Pons (tissue), 1 donor: ENCODE measurements at places on chromosomes 5 and 9.

- DNase-seq, result no peak
Observed at GRCh38 chr9:78606001-78606379, 309.1 kb downstream of the PSAT1 start.

DNA sequence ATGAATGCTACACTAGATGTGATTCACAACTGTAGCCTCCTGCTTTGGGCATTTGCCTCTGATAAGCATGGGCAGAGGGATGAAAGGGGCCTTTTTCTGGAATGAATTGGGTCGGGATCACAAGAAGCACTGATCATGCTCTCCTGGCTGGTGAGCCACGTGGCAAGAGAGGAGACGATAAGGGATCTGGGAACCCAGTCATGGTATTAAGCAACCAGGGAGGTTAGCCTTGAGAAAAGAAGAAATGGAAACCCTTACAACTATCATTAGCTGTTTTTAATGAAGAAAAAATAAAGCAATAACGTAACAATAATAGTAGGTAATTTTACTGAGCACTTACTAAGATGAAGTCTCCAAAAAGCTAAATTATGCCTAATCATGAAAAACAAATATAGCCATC lies 50.0 kb upstream of the RAI14 start:
- no peak for DNase-seq

GRCh38 chr5:65440456-65440855 lies 41.3 kb downstream of the ADAMTS6 start:
- DNase-seq, result no peak

- no peak for DNase-seq
Observed at GRCh38 chr5:10989577-10990263, 228.7 kb upstream of the DAP start.

DNA sequence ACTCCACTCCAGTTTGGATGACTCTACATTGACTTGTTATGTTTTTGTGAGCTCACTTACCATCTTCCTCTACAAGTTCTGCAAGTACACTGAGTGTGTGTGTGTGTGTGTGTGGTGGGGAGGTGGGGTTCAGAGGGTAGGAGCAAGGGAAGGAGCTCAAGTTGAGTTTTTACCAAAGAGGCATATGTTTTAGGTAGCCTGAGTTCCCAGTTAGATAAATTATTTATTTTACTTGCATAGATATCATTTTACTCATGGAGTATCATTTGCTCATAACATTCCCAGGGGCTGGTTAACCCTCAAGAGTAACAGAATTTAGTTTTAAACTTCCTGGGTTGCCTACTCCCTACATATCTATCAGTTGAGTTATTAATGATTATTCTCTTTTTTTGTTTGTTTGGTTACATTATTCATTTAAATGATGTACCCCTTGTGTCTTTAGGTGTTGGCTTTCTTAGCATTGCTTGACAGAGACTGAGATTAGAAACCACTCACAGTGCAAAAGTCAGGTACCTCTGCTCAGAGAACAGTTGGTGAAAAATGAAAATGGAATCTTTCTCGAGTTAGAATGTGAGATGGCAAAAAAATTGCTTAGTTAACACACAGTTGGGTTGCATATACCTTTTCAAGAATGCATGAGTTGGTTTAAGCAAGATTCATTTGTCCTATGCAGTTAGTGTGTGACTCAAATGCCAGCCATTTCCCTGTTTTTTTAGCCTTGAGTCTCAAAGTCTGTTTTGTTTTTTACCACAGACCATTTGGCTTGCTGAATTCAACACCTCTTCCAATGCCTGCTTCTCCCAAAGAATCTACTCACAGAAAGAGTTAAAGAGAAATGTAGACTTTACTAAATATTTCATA lies 29.2 kb downstream of the TNFSF8 start:
- no peak for DNase-seq

- DNase-seq, result no peak
Observed at GRCh38 chr5:64164166-64164565, 1.5 kb upstream of the RNF180 start.

DNA sequence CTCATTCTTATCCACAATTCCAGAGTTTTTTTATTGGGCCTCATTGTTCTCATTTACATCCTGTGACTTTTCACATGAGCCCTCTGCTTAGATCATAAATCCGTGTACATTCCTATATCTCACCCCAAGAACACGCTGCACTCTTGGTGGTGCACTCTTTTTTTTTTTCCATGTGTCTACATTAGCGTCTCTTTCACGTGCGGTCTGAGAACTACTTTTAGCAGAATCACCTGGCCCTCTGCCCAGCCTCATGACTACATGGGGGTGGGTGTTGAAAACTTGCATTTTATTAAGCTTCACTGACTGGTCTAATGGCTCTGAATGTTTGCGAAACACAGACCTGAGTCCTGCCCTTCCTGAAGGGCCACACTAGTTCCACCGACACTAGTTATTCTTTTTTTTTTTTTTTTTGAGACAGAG lies 18.6 kb downstream of the C9orf57 start:
- DNase-seq, result no peak

DNA sequence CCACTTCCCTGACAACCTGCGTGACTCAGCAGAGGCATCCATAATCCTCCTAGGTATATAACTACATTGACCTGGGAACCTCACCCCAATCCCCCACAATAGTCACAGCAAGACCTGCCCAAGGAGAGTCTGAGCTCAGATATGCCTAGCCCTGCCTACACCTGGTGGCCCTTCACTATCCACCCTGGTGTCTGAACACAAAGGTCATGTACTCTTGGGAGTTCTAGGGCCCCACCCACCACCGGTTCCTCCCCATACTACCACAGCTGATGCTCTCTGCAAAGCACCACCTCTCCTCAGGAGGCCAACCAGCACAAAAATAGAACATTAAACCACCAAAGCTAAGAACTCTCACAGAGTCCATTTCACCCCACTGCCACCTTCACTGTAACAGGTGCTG lies 34.8 kb upstream of the CARTPT start:
- no peak for DNase-seq

DNA sequence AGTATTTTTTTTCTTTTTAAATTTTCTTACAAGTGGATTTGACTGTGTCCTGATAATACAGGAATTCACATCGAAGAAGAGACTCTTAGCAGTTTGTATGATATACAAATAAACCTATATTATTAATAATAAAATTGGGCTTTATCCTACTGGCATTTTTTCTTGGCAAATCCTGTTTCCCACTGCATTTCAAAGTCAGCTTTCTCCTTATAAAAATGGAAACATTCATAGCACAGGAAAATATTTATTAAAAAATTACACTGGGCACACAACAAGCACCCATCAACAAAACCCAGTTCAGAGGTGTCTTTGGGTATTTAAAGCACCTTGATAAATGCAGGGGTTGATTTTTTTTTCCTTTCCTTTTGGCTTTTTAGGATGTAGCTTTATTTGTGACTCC lies 200.9 kb downstream of the MEF2C start:
- no peak for DNase-seq

- DNase-seq, result no peak
Observed at GRCh38 chr9:123338710-123339665, 17.0 kb upstream of the CRB2 start.
